ENCODE measurements at places on chromosomes 5 and 9. TPM values are rescaled to one million over a fixed set of nuclear protein-coding genes. Genes with fewer than 3 reads are reported as not detected.

The GMCL2 gene
- total RNA-seq, result not detected

The ACSL6 gene
- 2.0 TPM for total RNA-seq

The DPYSL3 gene
- total RNA-seq, result 6.5 TPM

DNA sequence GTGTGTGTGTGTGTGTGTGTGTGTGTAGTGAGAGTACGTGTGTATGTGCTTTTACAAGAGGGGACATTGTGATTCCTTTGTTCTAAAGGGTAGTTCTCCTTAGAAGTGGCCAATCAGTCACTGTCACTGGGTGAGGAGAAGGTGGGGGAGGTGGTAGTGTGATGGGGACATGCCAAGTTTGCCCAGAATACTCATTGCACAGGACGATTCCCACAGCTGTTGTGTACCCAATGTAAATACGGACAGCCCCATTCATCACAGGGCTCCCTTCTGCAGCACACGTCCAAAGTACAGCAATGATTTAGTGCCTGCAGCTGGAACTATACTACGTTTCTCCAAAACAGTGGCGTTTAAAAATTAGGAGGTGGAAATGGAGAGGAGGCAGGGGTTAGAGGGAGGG, 287.8 kb downstream of the TLR4 start:
- no peaks in the 10 kb centered on the region for H3K4me1 ChIP-seq
- H3K27ac ChIP-seq, result no peak overlapping the region
- no peaks in the 10 kb centered on the region for H3K36me3 ChIP-seq
- no peak overlapping the region for H3K4me3 ChIP-seq
- H3K27me3 ChIP-seq, result no peaks in the 10 kb centered on the region

DNA sequence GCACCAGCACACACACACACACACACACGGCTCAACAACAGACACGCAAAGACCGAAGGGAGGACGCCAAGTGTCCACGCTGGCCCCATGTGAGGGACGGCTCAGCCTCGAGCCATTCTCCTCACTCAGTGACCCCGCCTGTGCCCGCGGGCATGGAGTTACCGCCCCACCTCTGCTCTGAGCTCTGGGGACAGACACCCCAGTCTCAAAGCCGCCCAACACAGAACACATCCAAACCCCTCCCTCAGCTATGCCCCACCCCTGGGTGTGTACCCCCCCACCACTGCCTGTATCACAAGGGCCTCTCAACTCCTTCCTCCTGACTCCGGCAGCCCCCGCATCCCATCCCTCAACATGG, 81.2 kb downstream of the CAMSAP1 start:
- no peaks in the 10 kb centered on the region for H3K36me3 ChIP-seq
- no peak for DNase-seq
- H3K27me3 ChIP-seq, result no peaks in the 10 kb centered on the region
- H3K4me1 ChIP-seq, result no peaks in the 10 kb centered on the region
- no peak overlapping the region for H3K27ac ChIP-seq
- H3K4me3 ChIP-seq, result no peak overlapping the region
